ENCODE measurements at places on chromosomes 5 and 9. TPM values are rescaled to one million over a fixed set of nuclear protein-coding genes. Genes with fewer than 3 reads are reported as not detected.

Gene DIPK1B
- total RNA-seq, result 20.3 TPM

Gene CDHR2
- 0.04 TPM for total RNA-seq

Gene SLC34A3
- total RNA-seq, result 0.04 TPM

Gene IL7R
- total RNA-seq, result 0.22 TPM

Gene PLPPR1
- total RNA-seq, result 2.3 TPM

- no peak overlapping the region for H3K27ac ChIP-seq
- H3K4me1 ChIP-seq, result no peaks in the 10 kb centered on the region
- no peak overlapping the region for H3K4me3 ChIP-seq
Measured at GRCh38 chr5:21895766-21896350, 957.3 kb downstream of the CDH12 start.

- no peak for DNase-seq
- no peak overlapping the region for H3K27ac ChIP-seq
- no peaks in the 10 kb centered on the region for H3K27me3 ChIP-seq
- H3K4me1 ChIP-seq, result no peaks in the 10 kb centered on the region
- H3K4me3 ChIP-seq, result no peak overlapping the region
- H3K36me3 ChIP-seq, result no peaks in the 10 kb centered on the region
Measured at GRCh38 chr5:10009802-10010201, 239.9 kb downstream of the ATPSCKMT start.

DNA sequence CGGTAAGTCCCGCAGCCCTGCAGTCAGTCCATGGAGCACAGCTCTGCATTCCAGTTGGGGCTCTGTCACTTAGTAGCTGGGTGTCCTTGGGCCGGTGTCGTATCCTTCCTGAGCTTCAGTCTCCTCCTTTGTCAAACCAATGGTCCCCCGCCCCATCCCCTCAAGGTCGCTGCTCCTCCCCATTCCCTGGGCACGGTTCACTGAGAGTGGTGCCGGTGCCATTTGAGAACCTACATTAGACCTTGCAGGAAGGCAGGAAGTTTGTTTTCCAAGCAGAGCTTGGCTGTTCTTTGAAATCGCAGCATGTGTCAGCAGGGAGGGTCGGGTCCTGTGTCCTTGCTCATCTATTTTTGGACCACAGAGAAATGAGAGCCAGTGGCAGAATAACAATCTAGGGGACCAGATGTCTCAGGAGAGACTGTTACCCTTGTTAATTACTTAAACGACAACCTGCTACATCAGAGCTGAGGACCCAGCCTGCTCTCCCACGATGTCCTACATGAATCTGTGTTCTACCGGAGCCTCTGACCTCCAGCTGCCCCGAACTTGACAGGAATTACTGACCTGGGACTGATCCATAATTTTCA, 21.7 kb upstream of the BARHL1 start:
- H3K27ac ChIP-seq, result no peak overlapping the region
- H3K36me3 ChIP-seq, result no peaks in the 10 kb centered on the region
- no peak overlapping the region for H3K4me3 ChIP-seq
- DNase-seq, result no peak
- peaks cover 18% of the 10 kb centered on the region for H3K4me1 ChIP-seq

DNA sequence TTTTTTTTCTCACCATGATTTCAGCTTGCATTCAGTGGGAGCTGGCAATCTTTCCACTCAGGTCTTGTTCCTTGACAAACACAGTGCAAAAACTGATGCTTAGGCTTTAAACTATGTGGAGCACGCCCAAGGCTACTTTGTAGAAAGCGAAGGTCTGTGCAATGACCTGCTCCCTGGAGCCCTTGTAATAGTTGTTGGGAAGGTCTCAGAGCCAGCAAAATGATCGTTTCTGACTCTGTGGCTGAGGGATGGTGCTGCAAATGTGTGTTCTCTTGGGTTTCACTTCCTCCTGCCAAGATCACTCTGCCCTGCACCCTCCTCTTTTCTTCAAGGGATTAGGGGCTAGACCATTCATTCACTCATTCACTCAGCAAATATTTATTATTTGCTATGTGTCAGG, 249.7 kb upstream of the MAP3K1 start:
- no peak overlapping the region for H3K27ac ChIP-seq
- no peak overlapping the region for H3K4me3 ChIP-seq
- DNase-seq, result peak; percentile 58
- H3K27me3 ChIP-seq, result no peaks in the 10 kb centered on the region
- no peaks in the 10 kb centered on the region for H3K36me3 ChIP-seq

GRCh38 chr5:144202072-144202471, 31.4 kb downstream of the KCTD16 start:
- no peak overlapping the region for H3K4me3 ChIP-seq
- H3K27ac ChIP-seq, result no peak overlapping the region
- peaks cover 4% of the 10 kb centered on the region for H3K4me1 ChIP-seq
- H3K27me3 ChIP-seq, result peaks cover 11% of the 10 kb centered on the region
- DNase-seq, result peak; percentile 49

DNA sequence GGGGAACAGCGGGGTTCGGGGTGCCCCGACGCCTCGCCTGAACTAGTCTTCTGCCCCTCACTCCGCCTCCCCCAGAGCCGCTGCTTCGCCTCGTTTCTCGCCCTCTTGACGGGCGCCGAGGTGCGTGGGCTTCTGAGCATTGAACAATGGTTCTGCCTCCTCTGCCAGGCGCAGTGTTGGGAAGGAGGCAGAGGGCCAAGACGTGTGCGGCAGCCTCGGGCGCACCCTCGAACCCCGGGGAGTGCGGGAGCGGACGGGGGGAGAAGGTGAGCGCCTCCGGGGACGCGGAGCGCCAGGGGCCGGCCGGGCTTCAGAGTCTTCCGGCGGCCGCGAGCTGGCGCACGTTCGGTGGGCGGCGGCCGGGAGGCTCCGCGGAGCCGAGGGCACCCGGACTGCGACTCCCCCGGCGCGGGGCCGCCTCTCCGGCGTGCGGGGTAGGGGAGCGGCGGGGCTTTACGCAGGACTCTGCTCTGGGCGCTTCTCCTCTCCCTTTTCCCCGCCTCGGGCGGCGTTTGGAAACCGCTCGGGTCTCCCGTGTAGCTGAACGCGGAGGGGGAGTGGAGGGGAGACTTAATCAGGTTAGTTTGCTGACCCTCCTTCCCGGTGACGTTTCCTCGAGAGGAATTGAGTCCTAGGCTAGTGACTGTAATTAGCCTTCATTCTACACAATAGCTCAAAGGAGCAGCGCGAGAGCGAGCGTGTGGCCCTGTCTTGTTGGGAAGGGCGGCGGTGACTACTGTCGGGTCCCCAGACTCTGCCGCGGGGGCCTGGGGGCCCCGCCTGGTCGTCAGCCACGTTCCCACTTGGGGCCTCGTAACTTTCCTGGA, 1.1 kb downstream of the VLDLR start:
- DNase-seq, result peak; percentile 65
- peak overlapping the region; percentile 88 for H3K27ac ChIP-seq

DNA sequence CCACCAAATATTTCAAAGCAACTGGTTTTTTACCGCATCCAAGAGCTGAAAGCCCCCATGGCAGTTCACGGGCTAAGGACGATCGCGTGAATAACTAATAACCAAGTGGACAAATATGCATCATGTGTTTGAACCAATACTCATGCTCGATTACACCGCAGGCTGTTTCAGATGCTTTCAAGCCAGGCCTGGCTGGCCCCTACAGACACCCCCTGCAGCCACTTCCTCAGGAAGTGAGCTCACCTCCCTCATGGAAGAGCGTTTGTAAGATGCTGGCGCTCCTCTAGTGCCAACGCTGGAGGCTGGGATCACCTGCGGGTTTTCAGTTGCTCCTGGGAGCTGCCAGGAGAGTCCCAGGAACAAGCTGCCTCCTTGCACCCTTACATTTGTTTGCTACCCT, 53.9 kb upstream of the PTCH1 start:
- H3K27ac ChIP-seq, result no peak overlapping the region
- H3K27me3 ChIP-seq, result peaks cover 7% of the 10 kb centered on the region
- peaks cover 8% of the 10 kb centered on the region for H3K4me1 ChIP-seq
- no peak overlapping the region for H3K4me3 ChIP-seq
- peak; percentile 24 for DNase-seq
- H3K36me3 ChIP-seq, result no peaks in the 10 kb centered on the region

- H3K27ac ChIP-seq, result no peak overlapping the region
- DNase-seq, result no peak
- no peaks in the 10 kb centered on the region for H3K4me1 ChIP-seq
Measured at GRCh38 chr5:169121630-169122420, 179.1 kb downstream of the SLIT3 start.

DNA sequence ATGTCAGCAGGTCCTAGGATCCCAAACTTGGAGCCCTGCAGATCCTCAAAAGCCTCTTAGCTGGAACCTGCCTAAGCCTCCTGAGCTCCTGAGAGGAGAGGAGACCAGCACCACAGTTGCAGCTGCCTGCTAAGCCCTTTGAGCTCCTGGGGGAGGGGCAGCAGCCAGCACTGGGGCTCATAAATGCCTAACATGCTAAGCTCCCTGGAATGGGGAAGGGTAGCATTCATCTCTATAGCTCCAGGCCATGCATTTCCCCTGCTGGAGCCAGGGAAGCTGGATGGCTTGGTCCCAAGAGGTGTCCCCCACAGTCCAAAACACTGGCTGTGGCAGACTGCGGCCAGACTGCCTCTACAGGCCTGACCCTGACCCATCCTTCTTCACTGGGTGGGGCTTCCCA, 182.7 kb downstream of the KCNN2 start:
- H3K27me3 ChIP-seq, result no peaks in the 10 kb centered on the region
- H3K27ac ChIP-seq, result no peak overlapping the region
- no peak overlapping the region for H3K4me3 ChIP-seq
- H3K36me3 ChIP-seq, result no peaks in the 10 kb centered on the region
- DNase-seq, result no peak

DNA sequence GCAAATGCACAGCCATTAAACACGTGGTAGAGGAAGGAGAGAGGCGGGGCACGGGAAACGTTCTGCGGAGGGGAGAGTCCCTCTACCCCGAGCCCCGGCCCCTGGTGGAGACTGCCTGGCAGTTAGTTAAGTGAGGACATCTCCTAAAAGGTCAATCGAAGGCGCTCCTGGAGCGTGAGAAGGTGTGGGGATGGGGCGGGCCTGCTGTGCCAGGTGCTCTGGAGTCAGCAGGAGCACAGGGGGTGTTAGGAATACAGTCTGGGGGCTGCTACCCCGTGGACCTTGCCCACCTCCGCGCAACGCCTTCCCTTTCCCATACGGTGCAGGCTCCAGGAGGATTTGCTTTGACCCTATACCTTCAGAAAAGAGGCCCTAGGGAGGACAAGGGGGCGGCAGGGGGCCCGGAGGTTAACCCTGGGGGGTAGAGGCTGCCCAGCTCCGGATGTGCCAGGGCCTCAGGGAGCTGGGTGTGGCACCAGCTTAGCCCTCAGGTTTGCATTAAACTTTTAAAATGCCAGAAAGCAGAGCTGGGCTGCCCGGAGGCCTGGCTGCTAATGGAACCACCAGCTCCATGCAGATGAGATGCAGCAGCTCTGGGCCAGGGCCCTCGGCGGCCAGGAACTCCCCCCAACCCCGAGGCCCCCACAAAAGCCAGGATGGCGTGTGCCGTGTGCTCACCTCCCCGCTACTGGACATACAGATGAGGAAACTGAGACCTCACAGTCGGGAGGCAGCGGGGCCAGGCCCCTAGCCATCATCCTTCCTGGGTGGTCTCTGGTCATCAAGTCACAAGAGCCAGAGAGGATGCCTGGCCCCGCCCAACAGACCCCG, 39.2 kb downstream of the NACC2 start:
- peaks cover 87% of the 10 kb centered on the region for H3K4me1 ChIP-seq
- peak; percentile 3 for DNase-seq
- H3K4me3 ChIP-seq, result no peak overlapping the region
- H3K27me3 ChIP-seq, result peaks cover 12% of the 10 kb centered on the region

DNA sequence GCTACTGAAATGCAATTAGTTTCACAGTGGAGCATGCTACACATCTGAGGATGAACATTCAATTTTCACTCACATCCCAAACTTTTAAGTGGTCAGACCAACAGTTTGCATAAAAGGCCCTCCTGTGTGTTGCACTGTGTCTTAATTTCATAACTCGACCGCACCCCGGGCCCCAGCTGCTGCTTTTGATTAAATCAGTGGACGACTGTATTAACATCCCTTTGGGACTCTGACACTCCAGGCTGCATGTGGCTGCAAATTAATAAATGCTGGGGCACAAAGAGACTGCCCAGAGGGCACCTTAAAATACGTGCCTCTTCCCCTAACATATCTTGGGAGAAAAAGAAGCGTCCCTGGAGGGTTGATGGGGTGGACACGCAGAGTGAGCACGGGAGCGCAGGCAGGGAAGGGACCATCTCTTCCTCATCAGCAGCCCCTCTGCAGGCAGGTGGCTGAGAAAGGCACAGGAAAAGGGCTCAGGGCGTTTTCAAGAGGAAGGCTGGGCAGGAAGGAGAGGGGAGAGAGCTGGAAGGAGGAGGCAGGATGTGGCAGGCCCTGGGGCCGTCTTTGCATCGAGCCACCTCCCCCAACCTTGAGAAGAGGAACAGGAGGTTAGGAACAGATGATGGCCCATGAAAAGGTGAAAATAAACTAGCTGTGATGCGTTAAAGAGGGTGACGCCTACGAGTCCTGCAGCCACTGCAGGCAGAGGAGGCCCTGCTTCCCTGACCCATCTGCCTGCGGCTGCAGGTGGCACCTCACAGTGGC, 18.6 kb downstream of the MED10 start:
- H3K4me1 ChIP-seq, result no peaks in the 10 kb centered on the region
- H3K4me3 ChIP-seq, result no peak overlapping the region
- no peaks in the 10 kb centered on the region for H3K36me3 ChIP-seq
- no peaks in the 10 kb centered on the region for H3K27me3 ChIP-seq
- H3K27ac ChIP-seq, result no peak overlapping the region

DNA sequence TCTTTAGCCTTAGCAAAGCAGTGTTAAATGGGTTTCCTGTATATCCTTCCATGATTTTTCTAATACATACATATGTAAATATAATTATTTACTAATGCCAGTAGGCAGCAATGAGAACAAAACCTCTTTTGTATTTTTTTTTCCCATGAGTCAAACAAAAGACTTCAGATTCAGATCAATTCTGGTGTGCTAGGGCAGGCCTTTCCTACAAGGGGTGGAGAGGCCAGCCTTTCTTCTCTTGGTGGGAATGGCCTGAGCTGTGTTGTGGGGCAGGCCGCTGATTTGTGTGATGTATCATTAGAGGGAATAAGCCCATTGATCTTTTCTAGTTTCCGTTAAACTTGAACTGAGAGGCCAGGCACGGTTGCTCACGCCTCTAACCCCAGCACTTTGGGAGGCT, 115.5 kb upstream of the DMRT1 start:
- H3K36me3 ChIP-seq, result peaks cover 3% of the 10 kb centered on the region
- no peak for DNase-seq
- no peaks in the 10 kb centered on the region for H3K27me3 ChIP-seq
- H3K4me1 ChIP-seq, result no peaks in the 10 kb centered on the region
- no peak overlapping the region for H3K27ac ChIP-seq

GRCh38 chr5:148841519-148841918, 15.1 kb downstream of the ADRB2 start:
- DNase-seq, result no peak
- no peak overlapping the region for H3K27ac ChIP-seq
- no peaks in the 10 kb centered on the region for H3K36me3 ChIP-seq
- no peak overlapping the region for H3K4me3 ChIP-seq
- no peaks in the 10 kb centered on the region for H3K27me3 ChIP-seq
- H3K4me1 ChIP-seq, result no peaks in the 10 kb centered on the region

- no peak overlapping the region for H3K27ac ChIP-seq
- no peak overlapping the region for H3K4me3 ChIP-seq
- no peaks in the 10 kb centered on the region for H3K27me3 ChIP-seq
- H3K36me3 ChIP-seq, result no peaks in the 10 kb centered on the region
- H3K4me1 ChIP-seq, result peaks cover 17% of the 10 kb centered on the region
Measured at GRCh38 chr5:172624996-172625964, 15.8 kb upstream of the NEURL1B start.
